ENCODE measurements at places on chromosomes 1 and 21.
A peak's percentile ranks its signal among the peaks of the same experiment; 100 is the strongest.

DNA sequence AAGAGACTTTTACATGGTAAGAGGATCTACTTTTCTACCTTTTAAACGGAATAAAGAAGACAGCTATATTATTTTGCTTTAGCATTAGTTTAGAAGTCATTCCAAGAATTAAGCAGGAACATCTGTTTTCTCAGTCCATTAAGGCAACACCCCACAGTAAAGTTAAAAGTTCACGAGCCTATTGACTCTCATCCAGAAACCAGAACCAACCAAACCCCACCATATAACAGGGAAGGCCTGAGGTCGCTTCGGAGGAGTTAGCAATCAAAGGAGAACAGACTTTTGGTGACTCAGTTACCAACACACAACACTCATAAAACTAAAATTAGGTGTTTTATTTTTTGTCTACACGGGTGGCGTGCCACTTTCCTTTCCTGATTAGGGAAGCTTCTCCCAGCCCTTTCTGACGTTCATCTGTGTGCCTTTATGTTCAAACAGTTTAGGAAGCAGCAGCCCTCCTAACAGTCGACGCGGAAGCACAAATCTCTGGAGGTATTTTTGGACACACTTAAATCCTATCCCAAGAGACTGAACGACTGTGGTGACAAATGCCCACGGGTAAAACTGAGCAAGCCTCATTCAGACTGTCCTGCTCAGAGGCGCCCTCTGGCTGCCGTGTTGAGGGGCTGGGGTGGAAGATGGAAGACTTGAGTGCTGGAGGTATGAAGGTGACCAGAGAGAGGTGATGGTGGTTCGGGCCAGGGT, 8.6 kb upstream of the PLA2G2C start:
- DNase-seq, result peak; percentile 72

GRCh38 chr1:201430776-201431175, 9.2 kb upstream of the TNNI1 start:
- DNase-seq, result no peak

- DNase-seq, result no peak
Observed at GRCh38 chr21:46218906-46219590, 9.5 kb downstream of the LSS start.

DNA sequence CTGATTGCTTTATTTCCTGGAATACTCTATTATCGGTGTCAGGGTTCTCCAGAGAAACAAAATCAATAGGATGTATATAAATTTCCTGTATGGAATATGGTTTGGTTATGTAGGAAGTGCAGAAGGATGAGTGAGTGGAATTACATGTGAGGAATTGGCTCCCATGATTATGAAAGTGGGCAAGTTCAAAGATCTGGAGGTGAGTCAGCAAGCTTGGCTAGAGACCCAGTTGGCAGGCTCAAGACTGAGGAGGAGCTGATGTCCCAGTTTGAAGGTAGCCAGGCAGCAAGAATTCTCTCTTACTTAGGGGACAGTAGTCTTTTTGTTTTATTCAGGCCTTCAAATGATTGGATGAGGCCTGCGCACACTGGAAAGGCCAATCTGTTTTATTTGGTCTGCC, 57.5 kb downstream of the MAP3K7CL start:
- no peak for DNase-seq

GRCh38 chr1:17071794-17072193, 18.0 kb upstream of the SDHB start:
- no peak for DNase-seq

- no peak for DNase-seq
Observed at GRCh38 chr1:24384251-24385090, 29.1 kb downstream of the STPG1 start.

DNA sequence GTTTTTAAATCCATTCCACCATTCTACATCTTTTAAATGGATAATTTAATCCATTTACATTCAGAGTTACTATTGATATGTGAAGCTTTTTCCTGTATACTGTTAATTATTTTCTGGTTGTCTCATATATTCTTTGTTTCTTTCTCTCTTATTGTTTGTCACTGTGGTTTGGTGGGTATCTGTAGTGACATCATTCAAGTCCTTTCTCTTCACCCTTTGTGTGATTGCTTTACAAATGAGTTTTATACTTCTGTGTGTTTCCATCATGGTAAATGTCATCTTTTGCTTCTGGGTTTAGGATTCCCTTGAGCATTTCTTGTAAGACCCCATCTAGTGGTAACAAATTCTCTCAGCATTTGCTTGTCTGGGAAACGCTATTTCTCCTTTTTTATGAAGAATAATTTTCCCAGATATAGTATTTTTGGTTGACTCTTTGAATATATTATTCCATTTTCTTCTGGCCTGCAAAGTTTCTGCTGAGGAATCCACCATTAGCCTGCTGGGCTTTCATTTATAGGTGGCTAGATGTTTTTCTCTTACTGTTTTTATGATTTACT, 10.2 kb downstream of the LY9 start:
- no peak for DNase-seq

- no peak for DNase-seq
Observed at GRCh38 chr1:71014178-71014579, 33.4 kb downstream of the PTGER3 start.

- DNase-seq, result no peak
Observed at GRCh38 chr1:55311057-55311641, 96.0 kb upstream of the USP24 start.

- no peak for DNase-seq
Observed at GRCh38 chr1:4944072-4944471, 289.7 kb downstream of the AJAP1 start.

- no peak for DNase-seq
Observed at GRCh38 chr1:25944986-25945385, 38.8 kb upstream of the STMN1 start.

DNA sequence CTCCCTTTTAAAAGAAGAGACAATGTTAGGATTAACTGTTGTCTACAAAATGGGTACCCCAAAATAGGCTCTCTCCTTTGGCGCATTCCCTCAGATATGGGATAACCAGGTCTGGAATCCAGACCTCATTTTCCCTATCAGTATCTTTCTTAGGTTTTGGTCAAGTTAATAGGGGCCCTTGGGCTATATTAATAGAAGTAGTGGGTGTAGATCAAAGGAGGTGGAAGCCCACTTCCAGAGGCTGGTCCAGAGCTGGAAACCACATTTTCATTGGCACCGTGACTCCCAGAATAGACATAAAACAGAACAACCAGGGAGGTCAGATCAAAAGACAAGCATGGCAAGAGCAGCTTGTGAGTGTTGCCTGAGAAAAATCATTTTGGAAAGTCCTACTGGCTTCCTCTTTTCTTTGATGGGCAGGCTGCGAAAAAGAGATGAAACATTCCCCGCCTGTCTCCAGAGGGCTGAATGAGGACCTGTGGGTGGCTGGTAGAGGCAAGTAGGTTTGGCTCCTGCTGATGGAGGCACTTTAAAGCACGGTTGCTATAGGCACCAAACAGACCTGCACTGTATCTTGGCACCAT, 25.8 kb upstream of the KIF21B start:
- no peak for DNase-seq

- no peak for DNase-seq
Observed at GRCh38 chr1:41160498-41161110, 81.5 kb downstream of the SCMH1 start.

DNA sequence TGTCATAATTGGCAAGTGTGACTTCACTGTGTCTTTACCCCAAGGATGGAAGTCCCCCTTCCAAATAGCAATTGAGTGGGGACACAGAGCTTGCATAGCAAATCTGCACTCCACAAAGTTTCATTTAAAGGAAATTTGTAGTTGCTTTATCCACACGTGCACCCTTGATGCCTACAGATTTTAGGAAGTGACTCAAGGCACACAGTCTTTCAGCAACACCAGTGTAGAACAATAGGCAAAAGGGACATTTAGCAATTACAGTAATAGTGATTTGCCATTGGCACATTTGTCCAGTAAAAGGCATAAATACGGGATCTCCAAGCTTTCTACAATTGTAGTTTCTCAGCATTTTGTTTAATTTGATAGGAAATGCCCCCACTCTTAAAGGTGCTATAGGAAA, 43.4 kb upstream of the KAZN start:
- no peak for DNase-seq
